ENCODE measurements at places on chromosomes 2 and 18. TPM values are rescaled to one million over a fixed set of nuclear protein-coding genes. Genes with fewer than 3 reads are reported as not detected.

Gene CREG2
- not detected for total RNA-seq

Gene CRYBA2
- total RNA-seq, result not detected

Gene PLEK
- total RNA-seq, result 21.3 TPM

Gene TRABD2A
- total RNA-seq, result 20.3 TPM

Gene B4GALT6
- total RNA-seq, result 3.4 TPM

Gene STARD6
- total RNA-seq, result not detected
